ENCODE measurements at places on chromosomes 11 and 22.

DNA sequence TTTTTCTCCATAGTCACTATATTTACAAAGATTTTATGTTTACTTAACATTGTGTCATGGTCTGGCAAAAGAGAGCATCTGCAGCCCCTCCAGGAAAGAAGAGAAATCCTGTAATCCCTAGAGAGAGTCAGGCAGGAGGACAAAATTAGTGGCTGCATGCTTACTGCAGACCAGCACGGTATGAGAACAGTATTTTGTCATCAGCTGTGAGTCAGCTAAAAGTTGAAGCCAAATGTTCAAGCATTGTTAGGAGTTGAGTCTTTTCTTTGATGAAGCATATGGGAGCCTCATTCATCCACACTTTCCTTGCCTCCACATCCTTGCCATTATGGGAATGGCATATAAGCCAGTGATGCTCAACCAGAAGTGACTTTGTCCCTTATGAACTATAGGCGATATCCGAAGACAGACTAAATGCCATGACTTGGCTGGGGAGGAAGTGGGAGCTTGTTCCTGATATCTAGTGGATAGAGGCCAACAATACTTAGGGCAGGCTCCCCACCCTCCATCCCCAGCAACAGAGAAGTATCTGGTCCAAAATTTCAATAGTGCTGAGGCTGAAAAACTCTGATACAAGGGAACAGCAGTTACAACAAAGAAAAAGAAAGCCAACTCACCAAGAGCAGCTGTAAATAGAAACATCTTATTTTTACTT lies 112.0 kb upstream of the OR5AK2 start:
- no peak for DNase-seq

GRCh38 chr11:95501761-95502266 lies 270.8 kb upstream of the SESN3 start:
- DNase-seq = no peak

GRCh38 chr22:20014526-20015186 lies 2.0 kb downstream of the ARVCF start:
- no peak for DNase-seq

- DNase-seq = no peak
These were observed 31.2 kb downstream of the GNAZ start for GRCh38 chr22:23101524-23101923.

GRCh38 chr11:81570669-81571068 lies 1163.0 kb downstream of the FAM181B start:
- no peak for DNase-seq

DNA sequence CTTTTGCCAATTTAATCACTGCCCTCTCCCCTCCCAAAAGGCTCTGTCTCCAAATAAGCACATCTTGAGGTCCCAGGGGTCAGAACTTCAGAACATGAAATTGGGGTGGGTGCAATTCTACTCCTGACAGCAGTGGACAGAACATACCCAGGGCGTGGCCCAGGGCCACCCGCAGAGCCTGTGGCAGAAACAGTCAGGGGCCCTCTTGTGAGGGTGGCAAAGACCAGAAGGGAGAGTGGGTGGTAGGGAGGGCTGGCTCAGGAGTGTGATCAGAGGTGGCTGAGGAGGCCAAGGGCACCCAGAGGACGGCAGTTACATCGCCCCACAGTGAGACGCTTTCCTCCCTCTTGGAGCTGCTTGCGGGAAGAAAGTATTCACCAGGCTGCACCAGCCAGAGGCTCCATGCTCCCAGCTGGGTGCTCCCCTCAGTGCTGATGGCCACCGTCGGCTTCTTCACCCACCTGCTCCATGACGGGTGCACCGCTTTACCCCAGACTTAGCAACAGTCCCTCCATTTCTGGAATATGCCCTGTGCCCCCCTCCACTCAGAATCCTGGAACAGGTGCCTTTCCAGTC lies 1388.0 kb downstream of the BRD1 start:
- DNase-seq = no peak

- DNase-seq = no peak
These were observed 32.2 kb upstream of the CARS1 start for GRCh38 chr11:3089236-3090061.

- DNase-seq = no peak
These were observed 27.5 kb downstream of the CADM1 start for GRCh38 chr11:115476463-115477286.

DNA sequence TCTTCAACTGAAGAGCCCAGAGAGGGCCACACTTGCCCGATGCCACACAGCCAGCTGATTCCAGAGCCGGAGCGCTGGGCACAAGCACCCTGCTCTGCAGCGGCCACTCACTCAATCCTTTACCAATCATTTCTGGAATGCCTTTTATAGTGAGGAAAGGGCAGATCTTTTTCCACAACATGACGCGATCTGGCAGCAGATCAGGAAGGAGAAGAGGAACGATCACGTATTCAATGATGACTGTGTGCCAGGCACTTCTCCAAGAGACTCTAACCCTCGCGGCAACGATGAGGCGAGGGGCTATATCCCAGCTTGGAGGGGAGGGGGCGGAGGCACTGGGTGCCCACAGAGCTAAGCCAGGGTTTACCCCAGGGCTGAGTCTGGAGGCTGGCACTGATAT lies 56.3 kb upstream of the TCF20 start:
- no peak for DNase-seq

DNA sequence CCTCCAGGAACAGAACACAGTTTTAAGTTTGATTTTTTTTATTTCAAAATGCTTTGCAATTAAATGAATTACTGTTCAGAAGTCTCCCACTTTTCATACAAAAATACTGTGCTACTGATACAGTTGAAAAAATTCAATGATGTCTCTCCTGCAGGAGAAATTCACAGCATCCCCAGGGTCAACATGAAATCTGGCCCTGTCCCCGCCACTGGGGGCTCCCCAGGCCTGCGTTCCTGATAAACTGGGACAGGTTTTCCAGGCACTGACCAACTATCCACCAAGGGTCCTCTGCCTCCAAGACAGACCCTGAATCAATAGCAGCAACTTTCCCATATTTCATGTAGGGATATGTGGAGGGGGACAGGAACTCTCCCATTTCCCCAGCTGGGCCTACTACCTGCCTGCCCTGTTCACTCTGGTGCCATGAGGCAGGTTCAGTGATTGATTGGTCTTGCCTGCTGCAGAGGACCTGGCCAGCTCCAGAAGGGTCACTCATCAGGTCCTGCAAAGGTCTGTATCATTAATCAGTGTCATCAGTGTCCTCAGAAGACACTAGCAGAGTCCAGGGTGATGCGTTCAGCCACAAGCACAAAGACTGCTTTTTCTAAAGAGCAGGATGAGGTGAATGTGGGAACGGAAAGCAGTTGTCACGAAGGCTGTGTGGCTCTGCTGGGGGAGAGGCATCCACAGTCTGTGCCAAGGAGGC lies 43.4 kb downstream of the PISD start:
- no peak for DNase-seq

DNA sequence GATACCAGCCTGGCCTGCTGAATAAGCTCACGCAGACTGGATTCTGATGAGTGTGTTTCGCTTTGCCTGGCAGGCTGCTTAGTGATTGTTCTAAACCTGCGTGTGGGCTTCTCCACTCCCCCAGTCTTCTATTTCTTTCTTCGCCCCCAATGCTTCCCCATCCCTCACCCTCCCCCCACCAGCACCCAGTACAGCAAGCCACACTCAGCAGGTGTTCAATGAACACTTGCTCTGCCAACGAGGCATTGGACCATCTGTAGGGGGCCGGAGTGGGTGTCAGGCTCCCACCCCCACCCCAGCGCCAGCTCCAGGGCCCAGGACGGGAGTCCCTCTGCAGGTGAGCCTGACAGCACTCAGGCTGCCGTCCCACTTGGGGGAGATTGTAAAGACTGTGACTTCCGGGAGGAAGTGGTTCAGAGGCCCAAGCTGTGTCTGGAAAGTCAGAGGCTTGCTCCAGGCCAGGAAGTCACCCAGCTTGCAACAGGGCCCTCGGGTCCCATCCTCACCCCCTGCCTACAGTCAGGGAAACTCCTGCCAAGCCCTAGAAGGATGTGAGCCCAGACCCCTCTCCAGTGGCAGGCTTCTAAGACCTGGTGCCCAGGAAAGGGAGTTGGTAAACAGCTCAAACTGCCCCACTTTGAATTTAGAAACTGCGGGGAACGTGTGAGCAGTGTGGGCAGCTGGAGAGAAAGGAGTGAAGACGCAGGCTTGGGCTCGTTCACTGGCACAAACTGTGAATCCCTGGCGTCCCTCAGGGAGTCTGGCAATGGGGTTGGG lies 66.3 kb upstream of the PRDM11 start:
- DNase-seq = no peak

GRCh38 chr11:81870066-81870412 lies 863.6 kb downstream of the FAM181B start:
- DNase-seq = no peak

GRCh38 chr11:97229936-97230335 lies 840.1 kb downstream of the JRKL start:
- DNase-seq = no peak

DNA sequence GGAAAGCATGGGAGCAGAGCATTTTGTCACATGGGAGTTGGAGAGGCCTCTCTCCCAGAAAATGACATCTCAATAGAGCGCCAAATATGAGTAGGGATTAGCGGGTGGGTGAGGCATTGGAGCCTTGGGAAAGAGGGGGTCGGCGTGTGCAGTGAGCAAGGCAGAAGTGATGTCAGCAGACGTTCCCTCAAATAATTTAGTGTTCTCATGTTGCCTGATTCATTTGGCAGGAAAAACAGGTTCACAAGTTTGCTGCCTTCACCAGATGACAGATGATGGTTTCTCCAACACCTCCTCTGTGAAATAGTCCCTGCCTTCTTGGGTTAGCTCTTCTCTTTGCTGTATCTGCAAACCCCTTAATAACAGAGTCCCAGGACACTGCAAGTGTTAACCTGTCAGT lies 118.5 kb upstream of the ARHGAP20 start:
- DNase-seq = no peak
